Right ventricle myocardium inferior (tissue), 1 donor: ENCODE measurements at places on chromosomes 16 and 17. TPM values are rescaled to one million over a fixed set of nuclear protein-coding genes. Genes with fewer than 3 reads are reported as not detected.

- DNase-seq: no peak
Measured at GRCh38 chr16:87498324-87499188, 5.7 kb upstream of the ZCCHC14 start.

DNA sequence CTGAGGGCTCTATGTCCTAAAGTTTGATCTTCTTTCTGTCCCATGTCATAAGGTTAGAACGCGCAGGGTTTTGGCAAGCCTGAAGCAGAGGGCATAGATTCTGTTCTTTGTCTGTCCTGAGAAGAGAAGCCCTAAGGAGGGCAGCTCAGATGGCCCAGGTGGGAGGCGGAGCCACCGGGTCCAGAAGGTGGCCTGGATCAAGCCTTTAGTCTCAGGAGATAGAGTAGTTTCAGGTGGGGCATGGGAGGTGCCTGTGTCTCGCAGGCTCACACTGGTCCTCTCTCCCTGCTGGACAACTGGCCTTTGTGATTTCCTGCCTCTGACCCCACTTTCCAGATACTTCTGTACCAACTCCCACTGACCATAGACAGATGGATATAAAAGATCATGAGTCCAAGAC, 44.2 kb upstream of the DNAJA2 start:
- no peak for DNase-seq

- DNase-seq: peak; percentile 63
Measured at GRCh38 chr16:57500578-57501111, 14.4 kb upstream of the DOK4 start.

DNA sequence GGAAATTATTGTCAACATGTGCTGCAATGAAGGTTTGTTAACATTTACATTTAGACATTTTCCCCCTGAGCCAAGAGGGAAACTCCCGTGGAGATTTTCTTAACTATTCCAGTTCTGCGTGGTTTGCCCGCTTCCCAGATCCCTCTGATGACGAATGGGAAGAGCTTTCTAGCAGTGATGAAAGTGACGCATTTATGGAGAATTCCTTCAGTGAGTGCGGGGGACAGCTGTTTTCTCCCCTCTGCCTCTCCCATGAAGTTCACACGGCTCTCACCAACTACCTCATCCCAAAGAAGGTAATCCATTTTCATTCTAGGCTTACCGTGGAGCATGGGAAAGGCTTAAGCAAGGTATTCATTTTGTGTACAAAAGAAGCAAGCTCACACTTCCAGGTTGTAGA, 18.2 kb downstream of the HEATR3 start:
- no peak for DNase-seq

- peak; percentile 81 for DNase-seq
Measured at GRCh38 chr16:31253642-31254045, 6.1 kb upstream of the ITGAM start.

DNA sequence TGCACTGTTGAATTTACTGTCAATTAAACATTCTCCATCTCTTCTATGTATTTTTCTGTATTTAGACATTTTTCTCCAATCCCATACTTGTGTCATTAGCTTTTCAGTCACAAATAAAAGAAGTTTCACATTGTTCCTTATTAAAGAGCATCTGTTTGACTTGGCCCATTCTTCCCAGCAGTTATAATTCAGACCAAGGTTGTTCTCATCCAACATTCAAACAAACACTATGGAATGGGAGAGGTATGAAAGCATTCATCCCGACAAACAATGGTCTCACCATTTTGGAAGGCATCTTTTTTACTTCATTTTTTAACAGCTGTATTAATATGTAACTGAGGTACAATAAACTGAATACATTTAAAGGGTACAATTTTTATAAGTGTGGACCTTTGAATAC, 208.8 kb upstream of the MAF start:
- no peak for DNase-seq

- no peak for DNase-seq
Measured at GRCh38 chr16:72850021-72850420, 197.9 kb downstream of the ZFHX3 start.

DNA sequence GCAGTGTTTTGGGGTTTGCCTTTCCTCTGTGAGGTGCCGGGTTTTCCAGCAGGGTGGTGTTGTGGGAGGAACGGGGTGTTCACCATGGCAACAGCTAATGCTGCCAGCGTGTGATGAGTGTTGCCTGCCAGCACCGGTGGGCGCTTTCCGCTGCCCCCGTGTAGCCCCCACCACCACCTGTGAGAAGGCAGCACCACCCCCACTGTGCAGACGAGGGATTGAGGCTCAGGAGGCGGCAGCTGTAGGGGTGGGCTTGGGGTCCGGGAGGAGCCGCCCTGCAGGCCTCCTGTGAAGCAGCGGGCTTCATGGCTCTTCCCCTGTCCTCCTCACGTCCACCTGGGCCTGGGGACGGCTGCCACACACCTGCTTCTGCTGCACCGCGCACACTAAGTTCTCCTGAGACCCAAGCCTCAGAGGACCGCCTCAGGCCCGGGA, 5.2 kb downstream of the RAB40C start:
- DNase-seq: no peak

GRCh38 chr17:80279895-80280294, 19.2 kb downstream of the RNF213 start:
- DNase-seq: peak; percentile 85

- DNase-seq: no peak
Measured at GRCh38 chr16:25210758-25211157, 6.0 kb upstream of the AQP8 start.

DNA sequence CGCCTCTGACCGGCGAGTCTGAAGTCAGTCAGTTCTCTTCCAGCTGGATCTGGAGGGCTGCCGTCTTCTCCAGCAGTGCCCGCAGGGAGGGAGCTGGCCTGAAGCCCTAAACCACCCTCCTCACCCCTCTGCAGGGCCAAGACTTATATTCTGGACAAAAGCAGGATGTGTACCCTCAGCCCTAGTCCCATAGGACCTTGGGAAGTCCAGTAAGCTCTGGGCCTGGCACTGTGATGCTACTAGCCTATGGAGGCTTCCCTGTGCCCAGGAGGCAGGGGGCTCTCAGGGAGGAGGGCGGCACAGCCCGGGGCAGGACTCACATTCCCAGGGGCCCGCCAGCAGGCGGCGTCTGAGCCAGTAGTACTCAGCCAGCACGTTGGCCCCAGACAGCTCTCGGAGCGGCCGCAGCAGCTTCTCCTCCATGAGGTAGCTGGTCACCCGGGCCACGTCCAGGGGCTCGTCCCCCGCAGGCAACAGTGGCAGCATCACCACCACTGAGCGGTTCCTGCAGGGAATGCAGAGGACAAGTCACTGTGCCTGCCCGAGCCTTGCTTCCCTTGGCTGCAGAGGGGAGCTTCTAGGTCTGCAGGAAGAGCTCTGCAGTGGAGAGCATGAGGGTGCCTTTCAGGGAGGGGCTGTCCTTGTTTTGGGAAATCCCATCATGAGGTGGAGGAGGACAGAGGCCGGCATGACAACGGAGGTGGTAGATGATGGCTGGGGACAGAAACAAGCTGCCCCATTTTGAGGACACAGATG, 41.7 kb downstream of the RMI2 start:
- DNase-seq: peak; percentile 75

DNA sequence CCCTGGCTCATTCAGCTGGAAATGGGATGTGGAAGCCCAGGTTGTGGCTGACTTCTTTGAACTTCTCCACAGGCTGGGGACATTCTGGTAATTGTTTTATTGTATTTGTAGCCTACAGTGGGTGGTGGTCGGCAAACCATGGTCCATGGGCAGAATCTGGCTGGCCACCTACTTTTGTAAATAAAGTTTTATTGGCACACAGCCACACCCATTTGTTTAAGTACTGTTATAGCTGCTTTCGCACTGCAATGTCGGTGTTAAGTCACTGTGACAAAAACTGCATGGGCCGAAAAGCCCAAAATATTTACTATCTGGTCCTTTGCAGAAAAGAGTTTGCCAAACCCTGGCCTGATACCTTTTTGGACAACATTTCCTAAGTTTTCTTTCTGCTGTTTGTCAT, 86.2 kb downstream of the NTN1 start:
- DNase-seq: no peak

DNA sequence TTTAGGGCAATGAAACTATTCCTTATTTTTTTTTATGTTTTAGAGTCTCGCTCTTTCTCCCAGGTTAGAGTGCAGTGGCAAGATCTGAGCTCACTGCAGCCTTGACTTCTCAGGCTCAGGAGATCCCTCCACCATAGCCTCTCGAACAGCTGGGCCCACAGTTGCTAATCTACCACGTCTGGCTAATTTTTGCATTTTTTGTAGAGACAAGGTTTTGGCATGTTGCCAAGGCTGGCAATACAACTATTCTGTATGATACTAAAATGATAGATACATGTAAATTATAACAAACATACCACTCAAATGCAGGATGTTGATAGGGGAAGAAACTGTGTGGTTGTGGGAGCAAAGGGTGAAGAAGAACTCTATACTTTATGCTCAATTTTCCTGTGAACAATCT, 401.3 kb downstream of the ZFHX3 start:
- DNase-seq: no peak

- DNase-seq: no peak
Measured at GRCh38 chr16:85316321-85316919, 204.1 kb upstream of the CIBAR2 start.

- DNase-seq: no peak
Measured at GRCh38 chr17:19958023-19958422, 19.6 kb downstream of the AKAP10 start.

HBZ gene
- total RNA-seq: not detected

VASN gene
- 6.4 TPM for total RNA-seq

MYLK3 gene
- 261 TPM for total RNA-seq

PRR29 gene
- total RNA-seq: 0.51 TPM

TEKT3 gene
- 0.51 TPM for total RNA-seq

CCL11 gene
- total RNA-seq: 5.4 TPM

MGAT5B gene
- total RNA-seq: not detected

PAM16 gene
- 73.4 TPM for total RNA-seq

RSAD1 gene
- 52.7 TPM for total RNA-seq

IRX3 gene
- total RNA-seq: 38.8 TPM

C16orf74 gene
- 0.95 TPM for total RNA-seq
